ENCODE measurements at places on chromosomes 16 and 17.

GRCh38 chr17:33769066-33769465 lies 476.0 kb upstream of the ASIC2 start:
- DNase-seq, result no peak

DNA sequence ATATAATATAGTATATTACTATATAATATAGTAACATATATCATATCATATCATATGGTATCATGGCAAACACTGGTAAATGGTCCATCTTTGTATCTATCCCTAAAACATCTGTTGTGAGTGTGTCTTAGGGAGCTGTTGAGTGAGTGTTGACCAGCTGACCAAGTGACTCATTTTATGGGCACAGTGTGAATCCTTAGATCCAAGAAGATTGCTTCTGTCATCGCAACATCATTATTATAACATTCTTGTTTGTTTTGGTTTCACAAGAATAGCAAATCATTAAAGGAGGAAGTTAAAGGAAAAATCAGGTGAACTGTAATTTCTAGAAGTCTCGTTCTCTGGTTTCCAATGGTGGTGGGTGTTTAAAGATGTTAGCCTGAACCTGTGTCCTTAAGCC lies 11.7 kb upstream of the MAF start:
- DNase-seq, result no peak

- no peak for DNase-seq
These were observed 10.4 kb downstream of the RPUSD1 start for GRCh38 chr16:777826-778225.

DNA sequence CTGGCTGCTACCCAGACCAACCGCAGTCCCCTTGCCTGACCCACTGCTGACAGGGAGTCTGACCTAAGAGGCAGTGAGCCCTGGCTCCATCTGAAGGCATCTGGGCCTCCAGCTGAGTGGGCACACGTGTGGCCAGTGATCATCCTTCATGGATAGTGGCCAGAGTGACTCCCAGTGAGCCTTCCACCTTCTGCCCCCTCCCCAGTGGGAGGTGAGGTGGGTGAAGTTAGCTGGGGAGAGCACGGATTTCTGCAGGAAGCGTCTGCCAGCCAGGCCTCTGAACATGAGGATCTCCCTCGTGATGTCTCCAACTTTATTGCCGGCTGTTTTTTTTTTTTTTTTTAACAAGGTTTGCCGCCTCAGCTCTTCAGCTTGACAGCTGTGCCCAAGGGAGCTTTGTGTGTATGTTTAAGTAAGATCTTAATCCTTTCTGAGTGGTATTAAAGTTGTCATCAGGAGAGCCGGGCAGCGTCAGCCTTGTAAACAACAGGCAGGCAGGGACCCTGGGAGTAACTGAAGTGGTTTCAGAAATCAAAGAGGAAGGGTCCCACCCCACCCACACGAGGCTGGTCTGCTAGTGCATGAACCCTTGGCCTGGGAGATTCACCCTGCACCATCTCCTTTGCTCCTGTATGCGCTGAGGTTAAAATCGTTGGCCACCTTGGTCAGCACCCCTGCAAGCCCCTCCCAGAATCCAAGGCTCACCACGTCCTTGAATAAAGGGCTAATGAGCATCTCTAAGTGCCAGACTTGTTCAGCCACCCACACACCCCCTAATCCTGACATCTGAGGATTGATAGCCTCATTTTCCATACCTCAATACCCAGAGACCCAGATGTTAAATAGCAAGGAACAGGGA lies 33.3 kb downstream of the RHBDL3 start:
- DNase-seq, result no peak

GRCh38 chr17:28950017-28950751 lies 1.1 kb downstream of the PHF12 start:
- DNase-seq, result peak; percentile 69

- DNase-seq, result no peak
These were observed 39.9 kb downstream of the SNX20 start for GRCh38 chr16:50640919-50641817.

- no peak for DNase-seq
These were observed 370.1 kb upstream of the CDH8 start for GRCh38 chr16:62406387-62406786.

GRCh38 chr17:16415031-16415924 lies at the start of gene TRPV2:
Gene TRPV2, plus strand, starts transcription at chr17:16415571. Its CDS starts 2,098 bp downstream, at chr17:16417669.
- DNase-seq, result peak; percentile 67

DNA sequence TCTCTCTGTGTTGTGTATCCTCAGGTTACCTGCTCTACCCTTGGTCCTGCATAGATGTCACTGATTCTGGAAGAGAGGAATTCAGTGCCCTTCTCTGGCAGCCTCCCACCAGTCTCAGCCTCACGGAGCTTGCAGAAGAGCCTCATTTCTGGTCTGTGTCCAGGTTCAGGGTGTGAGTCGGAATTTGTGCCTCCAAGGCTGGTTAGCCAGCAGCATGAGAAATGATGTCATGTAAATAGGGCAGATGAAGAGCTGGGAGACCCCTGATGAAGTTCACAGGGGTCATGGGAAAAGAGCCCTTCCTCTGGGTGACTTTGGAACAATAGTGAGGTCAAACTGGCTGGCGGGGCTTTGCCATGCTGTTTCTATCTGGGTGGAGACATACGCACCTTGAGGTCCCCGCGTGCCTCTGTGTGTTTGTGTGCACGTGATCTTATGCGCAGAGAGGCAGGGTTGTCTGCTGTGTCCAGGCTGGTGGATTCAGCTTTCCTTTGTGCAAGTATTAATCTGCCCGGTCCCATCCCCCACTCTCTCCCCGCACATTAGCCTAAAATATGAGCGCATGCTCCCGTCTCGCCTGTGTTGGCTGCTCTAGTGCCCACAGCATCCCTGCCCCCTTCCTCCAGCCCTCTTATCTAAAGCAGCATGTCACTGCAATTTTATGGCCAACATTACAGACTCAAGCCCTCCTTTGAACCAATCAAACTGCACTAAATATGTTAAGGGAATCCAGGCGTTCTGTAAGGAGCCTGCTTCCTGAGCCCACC lies 256.3 kb upstream of the ZFHX3 start:
- DNase-seq, result no peak

DNA sequence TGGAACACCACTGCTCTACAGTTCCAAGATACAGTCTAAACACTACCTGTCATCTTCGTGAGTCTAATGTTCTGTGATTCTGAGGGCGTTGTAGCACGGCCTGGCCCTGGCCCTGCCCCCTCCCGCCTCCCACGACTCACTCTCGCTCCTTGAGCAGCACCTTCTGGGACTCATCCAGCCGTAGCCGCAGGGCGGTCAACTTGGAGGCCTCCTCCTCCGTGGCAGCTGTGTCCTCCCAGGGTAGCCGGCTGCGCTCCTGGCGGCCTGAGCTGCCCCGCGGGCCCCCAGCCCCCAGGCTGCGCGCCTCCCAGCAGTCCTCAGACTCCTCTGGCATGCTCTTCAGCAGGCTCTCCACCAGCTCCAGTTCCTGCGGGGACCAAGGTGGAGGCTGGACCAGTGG lies 10.6 kb downstream of the CCDC102A start:
- DNase-seq, result no peak

DNA sequence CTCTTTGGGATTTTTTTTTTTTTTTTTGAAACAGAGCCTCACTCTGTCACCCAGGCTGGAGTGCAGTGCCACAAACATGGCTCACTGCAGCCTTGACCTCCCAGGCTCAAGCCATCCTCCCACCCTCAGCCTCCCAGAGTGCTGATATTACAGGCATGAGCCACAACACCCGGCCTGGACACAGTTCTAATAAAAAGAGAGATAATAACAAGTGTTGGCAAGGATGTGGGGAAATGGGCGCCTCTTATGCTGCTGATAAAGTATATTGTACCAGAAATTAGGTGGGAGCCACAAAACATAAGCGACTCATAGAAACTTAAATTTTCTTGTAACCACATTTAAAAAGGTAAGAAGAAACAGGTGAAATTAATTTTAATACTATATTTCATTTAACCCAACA lies 50.4 kb upstream of the FA2H start:
- no peak for DNase-seq

Data from activated CD4-positive, alpha-beta T cell treated with anti-CD3 and anti-CD28 coated beads for 48 hours (primary cell).